ENCODE measurements at places on chromosomes 2 and 18. TPM values are rescaled to one million over a fixed set of nuclear protein-coding genes. Genes with fewer than 3 reads are reported as not detected.

SP110 gene
- 6.8 TPM for total RNA-seq

ITPRIPL1 gene
- not detected for total RNA-seq

APCDD1 gene
- total RNA-seq, result not detected

SERPINB13 gene
- total RNA-seq, result not detected

TMEM178A gene
- 0.10 TPM for total RNA-seq

Measured in A549 treated with DMSO at 1 μM for 4 hours (cell line).